ENCODE measurements at places on chromosomes 2 and 18. TPM values are rescaled to one million over a fixed set of nuclear protein-coding genes. Genes with fewer than 3 reads are reported as not detected.

EPB41L3 gene
- total RNA-seq, result 0.57 TPM

RGPD6 gene
- 78.3 TPM for total RNA-seq

CYBRD1 gene
- total RNA-seq, result not detected

PPM1G gene
- total RNA-seq, result 48.9 TPM

CYP27C1 gene
- not detected for total RNA-seq

CXCR1 gene
- 0.12 TPM for total RNA-seq

IL37 gene
- not detected for total RNA-seq

SERPINB10 gene
- total RNA-seq, result not detected

IL1RL1 gene
- not detected for total RNA-seq

TEKT4 gene
- total RNA-seq, result not detected

GAREM1 gene
- not detected for total RNA-seq

DNA sequence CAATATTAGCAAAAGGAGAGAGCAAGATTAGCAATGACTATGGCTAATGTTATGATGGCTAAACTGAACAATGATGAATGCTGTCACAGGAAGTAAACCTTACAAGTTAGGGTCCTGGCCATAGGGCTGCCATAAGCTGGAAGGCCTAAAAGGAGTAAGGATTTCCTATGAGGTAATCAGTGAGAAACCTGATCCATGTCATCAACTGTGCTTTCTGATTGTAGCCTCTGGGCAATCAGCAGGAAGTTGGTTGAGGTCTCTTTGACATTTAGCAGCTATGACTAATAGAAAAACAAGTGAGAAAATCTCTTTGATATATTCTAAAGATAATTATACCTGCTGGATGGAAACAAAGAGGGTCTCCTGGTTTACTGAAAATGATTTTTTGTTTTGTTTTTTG is 193.0 kb downstream of the RAB3GAP1 start:
- no peak for DNase-seq

DNA sequence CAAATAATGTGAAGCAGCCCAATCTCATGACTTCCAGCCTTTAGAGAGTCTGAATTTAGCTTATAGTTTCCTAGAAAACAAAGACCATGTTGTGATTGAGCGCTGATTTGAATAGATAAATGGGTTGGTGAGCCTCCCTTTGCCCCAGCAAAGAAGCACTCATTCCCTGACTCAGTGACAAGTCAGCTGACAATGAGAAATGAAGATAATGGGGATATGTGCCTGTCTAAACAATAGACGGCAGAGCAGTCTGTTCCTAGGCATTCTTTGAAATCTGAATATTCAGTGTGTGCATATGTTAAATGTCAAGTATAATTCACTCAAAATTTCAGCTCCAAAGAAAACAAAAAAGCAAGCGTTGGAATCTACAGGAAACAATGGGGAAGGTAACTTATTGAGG is 34.8 kb upstream of the LINC00305 start:
- DNase-seq, result no peak

GRCh38 chr2:144683107-144683753 is 163.3 kb upstream of the ZEB2 start:
- DNase-seq, result peak; percentile 33

- no peak for DNase-seq
Observed at GRCh38 chr2:191316246-191316994, 71.2 kb downstream of the MYO1B start.

GRCh38 chr18:51195451-51196117 is 1.9 kb downstream of the MEX3C start:
- DNase-seq, result peak; percentile 78

- DNase-seq, result no peak
Observed at GRCh38 chr2:19119326-19120001, 239.0 kb downstream of the OSR1 start.

- no peak for DNase-seq
Observed at GRCh38 chr18:60568220-60568619, 195.6 kb upstream of the MC4R start.

GRCh38 chr2:158486970-158487325 is 30.2 kb downstream of the PKP4 start:
- no peak for DNase-seq

DNA sequence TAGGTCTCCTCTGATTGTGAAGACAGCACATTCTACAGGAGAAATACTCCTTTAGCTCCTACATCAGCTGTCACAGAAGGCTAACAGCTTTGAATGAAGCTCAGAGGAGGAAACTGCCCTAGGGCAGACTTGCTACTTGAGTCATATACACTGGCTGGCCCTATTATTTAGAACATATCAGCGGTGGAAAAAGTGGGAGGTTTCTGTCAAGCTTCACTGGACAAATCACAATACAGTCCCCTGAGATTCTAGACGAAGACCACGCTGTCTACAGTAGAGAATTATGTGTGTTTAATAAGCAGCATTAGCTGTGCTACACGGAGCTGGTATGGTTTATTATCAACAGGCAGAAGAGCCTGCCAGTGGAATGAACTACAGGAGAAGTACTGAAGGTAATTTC is 230.9 kb upstream of the FSIP2 start:
- no peak for DNase-seq

DNA sequence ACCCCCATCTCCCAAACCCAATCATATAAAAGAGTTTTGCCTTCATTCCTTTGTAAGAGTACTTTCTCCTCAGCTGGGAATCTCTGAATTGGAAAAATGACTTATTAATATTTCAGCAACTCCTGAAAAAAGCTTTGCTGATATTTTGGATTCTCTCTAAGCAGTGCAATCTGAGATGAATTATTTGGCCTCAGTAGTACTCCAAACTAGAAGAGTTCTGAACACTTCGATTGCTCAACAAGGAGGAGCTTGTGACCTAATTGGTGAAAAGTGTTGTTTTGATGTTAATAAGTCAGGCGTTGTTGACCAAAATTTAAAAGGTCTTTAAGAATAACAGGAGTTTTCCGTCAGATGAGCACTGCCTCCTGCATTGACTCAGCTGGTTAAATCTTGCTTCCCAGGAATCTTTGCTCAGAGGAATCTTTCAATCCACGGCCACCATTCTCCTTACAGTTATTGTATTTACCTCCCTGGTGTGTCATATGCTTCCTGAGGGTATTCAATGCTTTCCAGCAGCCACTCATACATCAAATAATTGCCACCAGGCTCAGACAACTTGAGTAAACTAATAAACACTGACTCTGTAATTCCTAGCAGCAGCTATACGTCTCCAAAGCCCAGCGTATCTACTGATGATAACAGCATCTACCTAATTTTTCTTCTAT is 24.5 kb upstream of the LIPG start:
- DNase-seq, result no peak

DNA sequence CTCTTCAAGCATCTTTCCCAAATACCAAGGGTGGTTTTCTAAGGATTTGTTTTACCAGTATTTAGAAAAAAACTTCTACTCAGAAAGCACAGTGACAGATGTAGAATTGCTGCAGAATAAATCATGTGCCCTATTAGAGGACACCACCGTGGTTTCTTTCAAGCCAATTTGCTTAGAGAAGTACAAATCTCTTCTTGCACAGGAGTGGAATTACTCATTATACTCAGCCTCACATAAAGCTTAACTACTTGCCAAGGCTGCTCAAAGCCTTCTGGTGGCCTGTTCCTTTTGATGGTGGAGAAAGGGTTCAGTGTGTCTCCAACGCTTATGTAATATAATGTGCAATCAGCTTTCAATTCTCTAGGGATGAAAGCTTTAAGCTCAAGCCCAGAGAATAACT is 66.5 kb upstream of the CTNNA2 start:
- no peak for DNase-seq

- no peak for DNase-seq
Observed at GRCh38 chr2:232420463-232421188, 14.0 kb downstream of the ALPG start.

GRCh38 chr18:4453567-4453873 is 1.6 kb downstream of the DLGAP1 start:
- no peak for DNase-seq

DNA sequence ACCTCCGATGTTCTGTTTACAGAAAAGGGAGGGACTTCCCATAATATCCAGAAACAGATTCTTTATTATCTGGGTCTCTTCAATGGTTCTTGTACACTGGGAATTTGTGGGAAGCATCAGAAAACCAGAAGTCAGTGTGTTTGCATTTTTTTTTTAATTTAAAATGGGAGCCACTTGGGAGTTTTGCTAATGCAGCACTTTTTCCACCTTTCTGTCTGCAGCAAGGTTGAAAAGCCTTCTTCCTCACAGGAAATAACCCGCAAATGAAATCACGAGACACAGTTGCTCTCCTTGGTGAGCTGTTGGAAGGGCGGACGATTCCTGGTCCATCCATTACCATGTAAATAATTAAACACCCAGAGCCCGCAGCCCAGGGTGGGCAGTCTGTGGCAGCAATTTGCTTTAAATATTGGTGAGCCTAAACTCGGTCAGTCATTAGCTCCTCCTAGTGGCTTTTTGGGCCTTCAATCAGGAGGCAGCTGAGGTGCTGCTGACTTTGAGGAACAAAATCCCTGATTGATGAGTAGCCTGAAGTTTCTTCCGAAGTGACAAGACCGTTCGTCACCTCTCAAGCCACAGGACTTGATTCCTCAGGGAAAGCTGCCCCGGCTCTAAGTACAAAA is 471.5 kb downstream of the EPHA4 start:
- no peak for DNase-seq

GRCh38 chr2:32135409-32135808 is 30.3 kb upstream of the SLC30A6 start:
- DNase-seq, result peak; percentile 39

DNA sequence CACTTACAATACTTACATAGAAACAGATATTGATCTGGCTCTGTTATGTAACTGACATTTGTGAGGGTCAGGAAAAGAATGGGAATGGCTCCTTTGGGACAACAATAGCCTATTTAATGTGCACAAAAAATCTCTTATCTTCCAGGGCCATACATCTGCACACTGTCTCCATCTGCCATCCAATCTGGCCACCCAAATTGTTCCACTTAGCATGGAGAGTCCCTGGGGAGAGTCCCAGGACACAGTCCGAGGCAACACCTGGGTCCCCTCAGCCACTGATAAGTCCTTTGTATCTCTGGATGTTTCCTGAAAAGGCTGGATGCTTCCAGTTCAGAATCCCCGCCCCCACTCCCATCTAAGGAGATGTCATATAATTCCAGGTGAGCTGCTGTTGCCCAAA is 274.2 kb upstream of the NCKAP5 start:
- no peak for DNase-seq

- DNase-seq, result no peak
Observed at GRCh38 chr2:85215448-85216401, 82.5 kb downstream of the TCF7L1 start.
